ENCODE measurements at places on chromosomes 12 and 14.

- no peak for DNase-seq
These were observed 31.7 kb downstream of the ANO2 start for GRCh38 chr12:5913387-5913786.

DNA sequence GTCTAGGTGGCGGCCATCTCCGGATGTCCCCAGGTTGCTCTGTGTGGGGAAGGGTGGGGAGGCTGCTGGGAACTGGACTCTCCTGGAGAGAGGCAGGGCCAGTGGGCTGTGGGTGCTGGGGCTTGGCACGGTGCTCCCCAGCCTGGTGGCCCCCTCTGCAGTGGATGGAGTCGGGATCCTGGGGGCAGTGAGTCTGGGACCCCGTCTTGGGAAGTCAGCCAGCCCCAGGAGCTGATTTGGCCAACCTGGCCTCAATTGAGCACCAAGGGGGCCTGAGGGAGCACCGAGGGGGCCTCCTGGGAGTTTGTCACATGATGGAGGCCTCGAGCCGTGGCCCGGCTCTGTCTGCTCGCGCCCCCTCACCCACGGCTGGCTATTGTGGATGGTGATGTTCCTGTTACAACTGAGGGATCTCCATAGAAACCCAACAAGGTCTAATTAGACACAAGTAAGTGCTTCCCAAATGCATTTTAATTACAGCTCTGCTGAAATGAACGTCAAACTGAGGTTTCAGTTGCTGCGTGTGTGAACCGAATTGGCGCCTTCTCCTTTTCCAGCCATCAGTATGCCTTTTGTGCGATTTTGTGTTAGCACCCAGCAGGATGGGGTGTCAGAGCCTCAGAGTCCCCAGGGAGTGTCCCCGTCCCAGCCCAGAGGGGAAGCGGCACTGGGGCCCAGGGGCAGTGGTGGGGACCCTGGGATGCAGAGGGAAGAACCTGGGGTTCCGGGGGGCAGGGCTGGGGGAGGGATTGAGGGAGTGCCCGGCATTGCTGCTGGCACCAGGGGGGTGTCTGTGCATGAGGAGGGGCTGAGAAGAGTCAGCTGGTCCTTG, 71.8 kb downstream of the KIF26A start:
- no peak for DNase-seq

DNA sequence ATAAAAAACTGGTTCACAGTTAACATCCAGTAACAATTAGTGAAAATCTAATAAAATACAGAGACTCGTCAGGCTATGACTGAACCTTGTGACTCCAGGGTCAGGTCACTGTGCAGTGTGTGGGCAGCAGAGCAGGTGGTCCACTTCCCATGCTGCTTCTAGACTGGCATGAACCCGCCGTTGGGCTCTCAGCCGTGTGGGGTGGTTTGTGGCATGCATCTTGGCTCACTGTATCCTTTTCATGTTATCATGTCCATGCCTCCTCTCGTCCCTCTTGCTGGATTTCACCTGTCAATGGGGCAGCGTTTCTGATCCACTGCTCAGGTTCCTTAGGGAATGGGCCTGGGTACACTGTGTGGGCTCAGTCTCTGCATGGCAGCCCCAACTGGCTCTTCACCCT, 57.3 kb downstream of the EP400 start:
- no peak for DNase-seq

DNA sequence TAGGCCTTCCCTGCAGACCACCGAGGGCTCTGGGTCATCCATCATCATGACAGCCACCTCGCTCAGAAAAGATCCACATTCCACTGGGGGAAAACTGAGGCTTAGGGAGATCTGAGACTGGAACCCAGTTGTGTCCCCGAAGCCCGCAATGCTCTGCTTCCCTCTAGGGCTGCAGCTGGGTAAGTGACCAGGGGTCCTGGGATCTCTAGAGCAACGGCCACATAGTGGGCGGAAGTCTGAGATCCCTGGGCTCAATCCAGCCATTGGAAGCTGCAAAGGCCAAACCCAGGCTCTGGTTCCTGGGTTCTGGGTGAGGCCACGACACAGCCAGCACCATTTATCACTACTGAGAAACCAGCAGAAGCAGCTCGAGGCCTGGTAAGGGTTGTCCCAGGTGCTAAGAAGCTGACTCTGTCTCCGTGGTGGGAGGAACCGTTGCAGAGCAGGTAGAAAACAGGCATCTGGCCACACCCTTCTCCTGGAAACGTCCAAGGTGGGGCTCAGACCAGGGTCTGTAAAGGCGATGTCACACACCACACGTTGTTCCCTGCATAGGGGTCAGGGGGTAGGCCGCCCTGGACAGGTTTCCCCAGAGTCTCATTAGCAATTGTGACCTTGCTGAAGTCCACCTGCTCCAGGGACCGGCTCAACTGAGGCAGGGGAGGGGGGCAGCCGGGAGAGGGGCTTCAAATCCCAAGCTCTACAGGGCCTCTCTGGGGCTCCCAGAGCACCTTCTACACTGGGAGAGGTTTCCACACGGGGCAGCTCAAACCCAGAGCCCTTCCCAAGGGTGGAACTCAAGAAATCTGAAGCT, 38.6 kb downstream of the BCL11B start:
- no peak for DNase-seq

- DNase-seq = no peak
These were observed 457.1 kb downstream of the GLT1D1 start for GRCh38 chr12:129310346-129310745.

- no peak for DNase-seq
These were observed 15.3 kb downstream of the TNFRSF1A start for GRCh38 chr12:6326316-6327228.

GRCh38 chr12:91852634-91853033, 293.0 kb downstream of the BTG1 start:
- no peak for DNase-seq

GRCh38 chr12:32496946-32497345, 97.6 kb downstream of the FGD4 start:
- DNase-seq = no peak
